ENCODE measurements at places on chromosomes 7 and 10. TPM values are rescaled to one million over a fixed set of nuclear protein-coding genes. Genes with fewer than 3 reads are reported as not detected.

DNA sequence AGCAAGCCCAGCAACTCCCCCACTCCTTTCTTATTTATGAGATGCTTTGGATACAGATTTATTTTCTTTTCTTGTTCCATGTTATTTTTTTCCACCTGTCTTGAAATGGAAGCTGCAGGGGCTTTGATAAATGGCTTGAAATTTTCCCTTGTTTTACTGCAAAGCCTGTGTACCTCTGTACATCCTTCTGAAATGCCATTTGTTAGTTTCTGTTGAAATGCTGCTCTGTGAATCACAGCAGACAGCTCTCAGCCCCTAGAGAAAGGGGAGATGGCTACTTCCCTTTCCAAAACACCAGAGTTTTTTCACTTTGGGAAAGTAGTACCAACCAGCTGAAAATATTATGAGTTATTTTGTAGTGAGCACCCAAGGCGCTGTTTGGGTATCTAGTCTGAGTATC, 304.2 kb downstream of the ELMO1 start:
- DNase-seq, result no peak

DNA sequence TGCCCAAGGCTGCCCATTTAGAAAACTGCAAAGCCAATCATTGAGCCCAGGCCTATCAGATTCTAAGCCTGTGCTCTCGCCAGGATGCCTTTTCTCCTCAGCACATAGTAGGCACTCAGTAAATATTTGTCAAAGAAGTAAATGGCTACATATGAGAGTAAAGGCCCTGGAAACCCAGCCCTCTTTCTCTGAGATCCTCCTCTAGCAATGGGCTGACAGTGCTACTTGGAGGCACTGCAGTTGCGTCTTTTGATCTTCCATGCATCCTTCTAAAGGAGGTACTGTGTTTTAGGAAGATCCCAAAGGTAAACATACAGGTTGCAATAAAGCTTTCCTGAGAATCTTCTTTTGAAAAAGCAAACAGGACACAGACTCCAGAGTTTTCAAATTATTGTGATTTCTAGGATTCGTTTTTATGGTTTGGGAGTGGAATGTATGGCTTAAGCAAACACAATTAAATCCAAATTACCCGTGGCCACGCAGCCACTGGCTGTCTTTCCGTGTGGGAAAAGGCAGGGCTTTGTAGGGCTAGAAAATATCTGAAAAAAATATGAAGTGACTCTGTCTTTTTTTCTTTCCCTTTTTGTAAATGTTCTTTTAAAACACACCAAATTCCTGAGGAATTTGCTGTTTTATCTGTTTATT, 151.3 kb upstream of the BMPER start:
- DNase-seq, result no peak

The EVX1 gene
- not detected for total RNA-seq

GRCh38 chr10:77478247-77478961, 159.2 kb downstream of the KCNMA1 start:
- no peak for DNase-seq

All from thyroid gland (tissue), 4 donors.